ENCODE measurements at places on chromosomes 6 and 20.

DNA sequence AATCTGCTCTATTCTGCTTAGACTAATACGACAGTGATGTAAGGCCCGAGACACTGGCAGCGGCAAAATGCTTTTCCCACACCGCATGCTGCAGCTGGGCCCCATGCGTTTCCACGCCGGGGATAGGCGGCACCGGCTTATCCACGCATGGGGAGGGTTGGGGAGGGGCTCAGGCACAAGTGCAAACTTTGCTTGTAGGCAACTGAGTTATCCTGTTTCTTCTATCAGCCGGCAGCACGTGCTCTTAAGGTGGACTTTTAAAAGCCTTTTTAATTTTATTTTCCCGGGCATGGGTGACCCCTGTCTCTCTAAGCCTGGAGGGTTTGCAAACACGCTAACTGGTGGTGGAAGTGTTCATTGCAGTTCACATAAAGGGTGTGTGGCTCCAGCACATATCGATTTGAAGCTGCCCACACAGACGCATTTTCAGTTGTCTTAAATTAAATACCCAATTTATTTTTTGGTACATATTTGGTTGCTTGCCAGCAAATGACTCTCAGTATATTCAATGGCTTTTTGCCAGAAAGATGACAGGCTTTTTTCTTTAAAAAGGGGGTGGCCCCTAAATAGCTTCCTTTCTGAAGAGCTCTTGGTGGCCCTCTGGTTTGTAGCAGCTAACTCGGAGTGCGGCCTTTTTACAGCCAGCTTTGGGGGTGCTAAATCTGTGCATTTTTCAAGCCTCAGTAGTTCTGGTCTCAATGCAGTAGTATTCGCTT lies 561.8 kb upstream of the AGPAT4 start:
- H3K4me1 ChIP-seq, result no peaks in the 10 kb centered on the region
- H3K4me3 ChIP-seq, result no peak overlapping the region
- no peak for DNase-seq
- no peaks in the 10 kb centered on the region for H3K27me3 ChIP-seq

DNA sequence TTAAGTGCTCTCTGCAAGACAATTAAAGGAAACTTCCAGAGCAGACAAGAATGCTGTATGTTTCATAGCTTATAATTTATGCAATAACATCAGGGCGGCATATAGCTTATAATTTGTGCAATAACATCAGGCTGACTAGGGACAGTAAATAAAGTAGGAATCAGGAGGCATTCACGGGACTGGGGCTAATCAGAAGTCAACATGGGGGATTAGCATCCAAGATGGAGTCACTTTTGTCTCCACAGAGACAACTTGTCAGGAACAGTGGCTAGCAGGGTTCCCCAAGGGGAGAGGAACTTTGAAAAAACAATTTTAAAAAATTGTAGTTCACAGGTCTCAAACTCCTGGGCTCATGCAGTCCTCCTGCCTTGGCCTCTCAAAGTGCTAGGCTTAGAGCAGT lies 3.3 kb upstream of the ZNF341 start:
- H3K27me3 ChIP-seq, result no peaks in the 10 kb centered on the region
- no peak overlapping the region for H3K4me3 ChIP-seq
- H3K27ac ChIP-seq, result no peak overlapping the region
- H3K4me1 ChIP-seq, result peaks cover 9% of the 10 kb centered on the region

DNA sequence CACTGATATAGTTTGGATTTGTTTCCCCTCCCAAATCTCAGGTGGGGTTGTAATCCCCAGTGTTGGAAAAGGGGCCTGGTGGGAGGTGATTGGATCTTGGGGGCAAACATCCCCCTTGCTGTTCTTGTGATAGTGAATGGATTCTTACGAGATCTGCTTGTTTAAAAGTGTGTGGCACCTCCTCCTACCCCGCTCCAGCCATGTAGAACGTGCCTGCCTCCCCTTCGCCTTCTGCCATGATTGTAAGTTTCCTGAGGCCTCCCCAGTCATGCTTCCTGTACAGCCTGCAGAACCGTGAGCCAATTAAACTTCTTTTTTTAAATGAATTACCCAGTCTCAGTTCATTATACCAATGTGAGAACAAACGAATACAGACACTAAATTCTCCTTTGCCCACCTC lies 26.7 kb downstream of the SLC52A3 start:
- DNase-seq, result no peak
- peaks cover 11% of the 10 kb centered on the region for H3K27me3 ChIP-seq
- no peak overlapping the region for H3K27ac ChIP-seq
- no peak overlapping the region for H3K4me3 ChIP-seq
- H3K4me1 ChIP-seq, result no peaks in the 10 kb centered on the region
- H3K36me3 ChIP-seq, result peaks cover 1% of the 10 kb centered on the region

DNA sequence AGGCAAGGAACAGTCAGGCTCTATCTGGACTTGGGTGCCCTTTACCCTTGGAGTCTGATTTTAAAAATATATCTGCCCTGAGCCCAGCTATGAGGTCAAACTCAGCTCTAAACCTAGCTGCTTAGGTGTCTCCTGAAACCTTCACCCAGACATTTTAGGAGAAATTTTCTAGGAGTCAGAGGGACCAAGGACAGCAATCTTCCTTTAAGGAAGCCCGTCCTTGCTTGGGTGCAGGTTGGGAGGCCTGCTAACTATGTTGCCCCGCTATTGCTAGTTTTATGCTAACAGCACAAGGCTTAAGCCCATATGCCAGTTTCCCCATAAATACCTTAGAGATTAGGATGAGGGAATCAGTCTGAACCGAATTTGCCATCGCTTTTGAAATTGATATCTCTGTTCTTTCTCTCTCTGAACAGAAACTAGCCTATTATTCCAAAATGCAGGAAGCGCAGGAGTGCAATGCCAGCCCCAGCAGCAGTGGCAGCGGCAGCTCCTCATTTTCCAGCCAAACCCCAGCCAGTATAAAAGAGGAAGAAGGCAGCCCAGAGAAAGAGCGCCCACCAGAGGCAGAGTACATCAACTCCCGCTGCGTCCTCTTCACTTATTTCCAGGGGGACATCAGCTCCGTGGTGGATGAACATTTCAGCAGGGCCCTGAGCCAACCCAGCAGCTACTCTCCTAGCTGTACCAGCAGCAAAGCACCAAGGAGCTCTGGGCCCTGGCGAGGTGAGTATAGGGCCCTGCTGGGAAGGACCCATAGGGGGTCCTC lies 2.6 kb downstream of the VGLL2 start:
- peaks cover 35% of the 10 kb centered on the region for H3K27me3 ChIP-seq
- DNase-seq, result no peak
- H3K36me3 ChIP-seq, result no peaks in the 10 kb centered on the region
- H3K4me3 ChIP-seq, result no peak overlapping the region

DNA sequence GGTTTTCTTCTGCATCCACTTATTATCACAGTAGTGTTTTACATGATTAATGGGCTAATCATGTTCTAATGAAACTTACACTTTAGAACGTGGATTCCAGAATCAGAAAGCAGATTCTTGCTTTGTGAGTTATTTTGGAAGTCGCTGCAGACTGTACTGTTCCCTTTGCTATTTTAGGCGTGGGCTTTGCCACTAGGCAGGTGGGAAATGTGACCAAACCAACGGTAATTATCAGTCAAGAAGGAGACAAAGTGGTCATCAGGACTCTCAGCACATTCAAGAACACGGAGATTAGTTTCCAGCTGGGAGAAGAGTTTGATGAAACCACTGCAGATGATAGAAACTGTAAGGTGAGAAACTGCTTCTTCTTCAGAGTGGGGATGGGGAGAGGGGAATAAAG lies 598 bp downstream of the FABP7 start:
- H3K27me3 ChIP-seq, result no peaks in the 10 kb centered on the region
- no peaks in the 10 kb centered on the region for H3K4me1 ChIP-seq
- H3K27ac ChIP-seq, result no peak overlapping the region

- peaks cover 68% of the 10 kb centered on the region for H3K4me1 ChIP-seq
- no peaks in the 10 kb centered on the region for H3K27me3 ChIP-seq
Measured at GRCh38 chr6:53327017-53327395, 21.7 kb downstream of the ELOVL5 start.

DNA sequence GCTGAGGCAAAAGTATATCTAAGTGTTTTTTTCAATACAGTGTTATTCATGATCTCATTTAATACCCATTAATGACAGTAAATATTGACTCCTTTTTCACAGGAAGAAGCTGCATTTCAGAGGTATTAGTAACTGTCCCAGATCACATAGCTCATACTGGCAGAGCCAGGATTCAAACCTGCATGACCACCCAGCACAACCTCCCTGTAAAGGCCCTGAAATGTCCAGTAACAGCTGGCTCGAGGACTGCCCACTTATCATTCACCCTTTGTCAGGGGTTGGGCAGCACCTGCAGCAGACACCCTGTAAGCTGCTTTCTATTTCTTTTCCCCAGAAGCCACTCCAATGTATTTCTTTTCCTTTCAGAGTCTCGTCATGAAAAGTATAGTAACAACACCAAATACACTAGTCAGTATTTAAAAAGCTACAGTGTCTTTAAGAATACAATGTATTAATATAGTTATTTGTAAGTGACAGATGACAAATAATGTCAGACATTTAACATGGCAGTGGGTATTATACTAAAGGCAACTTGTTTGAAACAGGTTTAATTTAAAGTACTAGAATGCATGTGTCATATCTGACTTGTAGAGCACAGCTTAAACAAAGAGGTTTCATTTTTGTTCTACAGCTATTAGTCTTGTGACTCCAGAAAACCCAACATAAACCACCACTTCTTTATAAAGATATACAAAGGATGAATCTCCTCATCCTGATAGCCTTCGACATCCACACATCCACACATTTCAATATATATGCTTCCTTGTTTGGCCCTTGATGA lies 841.6 kb upstream of the GJE1 start:
- no peaks in the 10 kb centered on the region for H3K4me1 ChIP-seq
- no peak for DNase-seq
- H3K27me3 ChIP-seq, result no peaks in the 10 kb centered on the region
- peaks cover 5% of the 10 kb centered on the region for H3K36me3 ChIP-seq

GRCh38 chr20:19978511-19979210 lies 38.5 kb upstream of the NAA20 start:
- no peaks in the 10 kb centered on the region for H3K27me3 ChIP-seq
- no peak overlapping the region for H3K27ac ChIP-seq
- no peaks in the 10 kb centered on the region for H3K4me1 ChIP-seq
- no peaks in the 10 kb centered on the region for H3K36me3 ChIP-seq
- no peak overlapping the region for H3K4me3 ChIP-seq
- no peak for DNase-seq

- no peak overlapping the region for H3K4me3 ChIP-seq
- DNase-seq, result no peak
- H3K27me3 ChIP-seq, result peaks cover 18% of the 10 kb centered on the region
- no peak overlapping the region for H3K27ac ChIP-seq
- H3K36me3 ChIP-seq, result no peaks in the 10 kb centered on the region
- H3K4me1 ChIP-seq, result no peaks in the 10 kb centered on the region
Measured at GRCh38 chr20:58102261-58102660, 126.2 kb downstream of the ANKRD60 start.

- peaks cover 4% of the 10 kb centered on the region for H3K27me3 ChIP-seq
- peaks cover 8% of the 10 kb centered on the region for H3K36me3 ChIP-seq
- H3K4me3 ChIP-seq, result no peak overlapping the region
- peaks cover 6% of the 10 kb centered on the region for H3K4me1 ChIP-seq
Measured at GRCh38 chr20:34891166-34892062, 15.0 kb downstream of the ACSS2 start.

- no peak overlapping the region for H3K4me3 ChIP-seq
- H3K36me3 ChIP-seq, result no peaks in the 10 kb centered on the region
- no peaks in the 10 kb centered on the region for H3K27me3 ChIP-seq
- DNase-seq, result no peak
- no peaks in the 10 kb centered on the region for H3K4me1 ChIP-seq
Measured at GRCh38 chr20:41179961-41180360, 42.6 kb downstream of the PLCG1 start.

DNA sequence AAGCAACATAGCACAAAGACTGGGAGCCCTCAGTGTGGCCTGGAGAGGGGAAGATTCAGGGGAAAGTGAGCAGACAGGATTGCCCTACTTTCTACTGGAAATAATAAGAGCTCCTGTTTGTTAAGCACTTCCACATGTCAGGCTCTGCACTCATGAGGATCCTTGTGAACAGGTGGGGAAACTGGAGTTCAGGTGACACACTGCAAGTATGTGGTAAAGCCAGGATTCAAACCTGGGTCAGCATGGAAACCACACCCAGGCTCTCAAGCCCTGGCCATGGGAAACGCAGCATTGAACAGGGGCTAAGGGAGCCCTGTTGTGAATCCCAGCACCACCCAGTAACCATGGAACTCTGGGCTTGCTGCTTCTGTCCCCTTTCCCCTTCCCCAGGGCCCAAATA lies 42.8 kb upstream of the ID1 start:
- peak overlapping the region; percentile 56 for H3K27ac ChIP-seq
- DNase-seq, result no peak
- H3K36me3 ChIP-seq, result peaks cover 14% of the 10 kb centered on the region
- H3K4me1 ChIP-seq, result peaks cover 14% of the 10 kb centered on the region
- H3K27me3 ChIP-seq, result no peaks in the 10 kb centered on the region

GRCh38 chr20:2449386-2449785 lies 21.2 kb downstream of the SNRPB start:
- H3K27ac ChIP-seq, result no peak overlapping the region
- H3K36me3 ChIP-seq, result peaks cover 2% of the 10 kb centered on the region
- no peaks in the 10 kb centered on the region for H3K4me1 ChIP-seq
- peaks cover 2% of the 10 kb centered on the region for H3K27me3 ChIP-seq

All from memory B cell (primary cell).